Esophagus muscularis mucosa (tissue), 4 donors: ENCODE measurements at places on chromosomes 4 and X.

- DNase-seq: no peak
Measured at GRCh38 chr4:106503116-106504050, 134.8 kb upstream of the GIMD1 start.

GRCh38 chr4:144658015-144658567 is 12.1 kb downstream of the HHIP start:
- no peak for DNase-seq

DNA sequence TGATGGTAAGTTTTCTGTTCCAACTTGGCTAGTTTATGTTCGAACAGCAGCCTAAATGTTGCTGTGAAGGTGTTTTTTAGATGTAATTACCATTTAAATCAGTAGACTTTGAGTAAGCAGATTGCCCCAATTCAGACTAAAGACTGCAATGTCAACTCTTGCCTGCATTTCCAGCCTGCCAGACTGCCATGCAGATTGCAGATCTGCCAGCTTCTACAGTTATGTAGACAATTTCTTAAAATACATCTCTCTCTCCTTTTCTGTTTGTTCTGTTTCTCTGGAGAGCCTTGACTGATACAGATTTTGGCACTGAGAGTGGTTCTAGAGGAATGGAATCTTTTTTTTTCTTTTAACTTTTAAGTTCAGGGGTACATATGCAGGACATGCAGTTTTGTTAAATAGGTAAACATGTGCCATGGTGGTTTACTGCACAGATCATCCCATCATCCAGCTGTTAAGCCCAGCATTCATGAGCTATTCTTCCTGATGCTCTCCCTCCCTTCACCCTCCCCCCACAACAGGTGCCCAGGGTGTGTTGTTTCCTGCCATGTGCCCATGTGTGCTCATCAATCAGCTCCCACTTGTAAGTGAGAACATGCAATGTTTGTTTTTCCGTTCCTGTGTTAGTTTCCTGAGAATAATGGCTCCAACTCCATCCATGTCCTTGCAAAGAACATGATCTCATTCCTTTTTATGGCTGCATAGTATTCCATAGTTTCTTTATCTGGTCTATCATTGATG is 227.8 kb downstream of the CPE start:
- DNase-seq: no peak

GRCh38 chr4:113148925-113149324 is 99.5 kb downstream of the ANK2 start:
- no peak for DNase-seq

- DNase-seq: no peak
Measured at GRCh38 chrX:2432298-2432863, 68.4 kb downstream of the DHRSX start.

DNA sequence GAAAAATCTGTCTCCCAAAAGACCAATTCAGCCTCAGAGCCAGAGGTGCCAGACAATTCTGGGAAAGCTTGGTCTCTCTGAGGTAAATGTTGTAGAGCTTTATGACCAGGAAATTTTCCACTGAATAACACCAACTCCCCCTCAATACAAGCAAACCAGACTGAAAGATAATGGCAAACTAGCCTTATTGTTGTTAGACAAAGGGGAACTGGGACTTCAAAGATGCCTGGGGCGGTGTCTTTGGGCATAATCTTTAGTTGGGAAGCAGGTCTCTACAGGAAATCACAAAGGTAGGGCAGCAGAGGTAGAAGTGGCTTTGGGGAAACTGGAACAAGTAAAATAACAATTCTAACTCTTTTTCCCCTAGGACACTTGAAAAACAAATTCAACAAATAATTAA is 12.0 kb downstream of the COL4A6 start:
- DNase-seq: no peak

GRCh38 chr4:42711496-42711895 is 54.6 kb upstream of the ATP8A1 start:
- no peak for DNase-seq

- no peak for DNase-seq
Measured at GRCh38 chrX:154300816-154301215, 5.2 kb downstream of the TKTL1 start.

DNA sequence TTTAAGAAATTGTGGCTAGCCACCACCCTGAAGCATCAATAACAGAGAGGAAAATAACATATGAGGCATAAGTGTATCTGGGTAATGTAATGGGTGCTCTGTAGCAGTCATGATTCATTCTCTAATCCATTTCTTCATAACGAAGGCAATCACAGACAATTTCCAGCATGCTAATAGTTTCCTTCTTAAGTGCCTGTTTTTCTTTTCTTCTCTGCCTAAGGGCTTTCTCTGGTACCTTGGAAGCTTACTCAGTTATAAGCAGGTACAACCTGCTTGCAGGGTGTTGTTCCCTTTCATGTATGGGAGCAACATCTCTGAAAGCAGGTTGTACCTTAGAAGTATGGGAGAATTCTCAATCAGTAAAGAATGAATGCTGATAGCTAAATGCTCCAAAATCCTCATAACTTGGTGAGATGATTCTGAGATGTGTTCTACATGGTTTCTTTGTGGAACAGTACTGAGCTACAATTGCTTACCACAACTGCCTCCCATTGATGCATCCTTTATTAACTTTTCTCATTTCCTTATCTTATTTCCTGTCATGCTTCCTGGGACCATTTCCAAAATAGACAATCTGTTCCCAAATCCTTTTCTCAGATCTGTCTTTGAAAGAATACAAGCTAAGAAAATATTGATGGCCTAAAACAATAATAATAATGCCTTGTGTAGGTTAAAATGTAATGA is 247.6 kb downstream of the PAPSS1 start:
- no peak for DNase-seq

GRCh38 chr4:164876700-164877324 is at the start of gene APELA:
TSS of gene APELA (plus strand) at chr4:164877178. CDS start at chr4:164877332, 154 bp downstream.
- DNase-seq: no peak

GRCh38 chr4:139814323-139815015 is 148.8 kb downstream of the MGST2 start:
- no peak for DNase-seq

DNA sequence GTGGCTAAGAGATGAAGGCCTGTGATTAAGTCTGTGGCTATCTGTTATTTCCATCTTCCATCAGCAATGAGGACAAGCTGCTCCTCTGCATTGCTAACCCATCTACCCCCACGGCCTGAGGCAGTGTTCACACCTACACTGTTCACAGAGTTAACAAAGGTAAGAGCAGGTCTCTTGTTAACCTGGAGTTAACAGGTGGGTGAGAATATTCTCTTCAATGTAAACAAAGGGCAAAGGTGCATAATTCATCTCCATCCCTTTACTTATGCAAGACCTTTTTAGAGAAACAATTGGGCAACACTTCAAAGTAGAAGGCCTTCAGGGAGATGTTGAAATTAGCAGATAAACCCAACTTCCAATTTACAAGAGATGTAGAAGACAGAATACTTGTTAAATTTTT is 2.8 kb downstream of the SLC35A2 start:
- no peak for DNase-seq

DNA sequence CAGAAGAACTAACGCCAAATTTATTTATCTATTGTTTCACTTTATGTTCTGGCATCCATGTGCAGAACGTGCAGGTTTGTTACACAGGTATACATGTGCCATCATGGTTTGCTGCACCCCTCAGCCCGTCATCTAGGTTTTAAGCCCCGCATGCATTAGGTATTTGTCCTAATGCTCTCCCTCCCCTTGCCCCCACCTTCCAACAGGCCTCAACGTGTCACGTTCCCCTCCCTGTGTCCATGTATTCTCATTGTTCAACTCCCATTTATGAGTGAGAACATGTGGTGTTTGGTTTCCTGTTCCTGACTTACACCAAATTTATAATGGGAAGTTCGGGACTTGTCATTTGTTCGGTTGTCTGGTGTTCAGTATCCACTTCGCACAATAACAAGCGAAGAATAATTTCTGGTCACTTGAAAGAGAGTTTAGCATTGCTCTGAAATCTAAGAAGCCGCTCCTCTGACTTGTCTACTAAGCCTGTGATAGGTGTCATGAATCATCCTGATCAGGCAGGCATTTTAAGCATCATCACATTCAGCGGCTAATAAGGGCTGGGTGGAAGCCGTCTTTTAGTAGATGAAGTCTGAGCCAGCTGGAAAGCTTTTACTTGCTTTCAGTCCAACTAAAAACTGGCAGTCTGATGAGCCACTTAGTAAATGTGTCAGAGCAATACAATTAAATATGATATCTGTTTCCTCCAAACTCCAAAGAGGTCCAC is 1065.7 kb upstream of the PABPC4L start:
- DNase-seq: no peak

GRCh38 chr4:5965225-5965624 is 53.0 kb downstream of the C4orf50 start:
- no peak for DNase-seq

DNA sequence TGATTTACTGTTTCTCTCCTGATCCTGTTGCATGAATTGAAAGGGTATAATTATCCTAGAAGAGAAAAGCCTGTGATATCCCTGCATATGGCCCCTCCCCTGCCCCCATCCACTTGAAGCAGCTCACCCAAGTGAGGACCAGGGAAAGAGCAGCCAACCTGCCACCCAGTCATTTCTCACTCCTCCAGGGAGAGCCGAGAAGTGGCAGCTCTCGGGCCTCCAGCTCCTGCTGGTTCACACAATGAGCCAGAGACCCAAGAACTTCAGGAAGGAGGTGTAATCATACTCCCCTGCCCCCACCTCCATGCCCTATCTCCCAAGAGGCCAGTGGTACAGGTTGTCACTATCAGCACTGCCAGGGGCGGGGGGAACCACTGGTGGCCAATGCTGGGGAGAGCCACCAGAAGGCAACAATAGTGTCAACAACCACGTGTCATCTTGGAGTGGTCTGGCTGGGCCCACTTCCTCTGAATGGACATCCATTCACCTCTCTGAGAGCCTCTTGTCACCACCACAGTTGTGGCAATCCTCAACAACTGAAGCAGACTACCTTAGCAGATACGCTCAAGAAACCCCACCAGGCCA is 42.9 kb downstream of the APOO start:
- no peak for DNase-seq

- no peak for DNase-seq
Measured at GRCh38 chr4:101871962-101872676, 81.6 kb downstream of the BANK1 start.

DNA sequence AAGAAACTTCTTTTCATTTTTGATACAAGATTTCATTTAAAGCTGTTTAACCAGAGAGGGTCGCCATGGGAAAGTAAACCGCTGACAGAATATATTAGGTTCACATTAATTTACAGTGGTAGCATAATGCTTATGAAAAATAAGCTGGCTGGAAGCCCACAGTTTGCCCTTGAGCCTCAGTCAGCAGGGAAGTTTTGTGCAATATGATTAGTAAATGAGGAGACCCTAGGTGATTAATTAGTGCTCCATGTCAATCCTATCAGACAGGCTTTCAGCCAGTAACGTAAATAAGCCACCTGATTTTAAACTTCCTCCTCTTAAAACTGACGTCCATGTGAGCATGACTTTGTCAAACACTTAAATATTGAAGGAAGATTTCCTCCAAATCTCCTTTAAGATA is 134.2 kb downstream of the TSPAN5 start:
- DNase-seq: no peak

DNA sequence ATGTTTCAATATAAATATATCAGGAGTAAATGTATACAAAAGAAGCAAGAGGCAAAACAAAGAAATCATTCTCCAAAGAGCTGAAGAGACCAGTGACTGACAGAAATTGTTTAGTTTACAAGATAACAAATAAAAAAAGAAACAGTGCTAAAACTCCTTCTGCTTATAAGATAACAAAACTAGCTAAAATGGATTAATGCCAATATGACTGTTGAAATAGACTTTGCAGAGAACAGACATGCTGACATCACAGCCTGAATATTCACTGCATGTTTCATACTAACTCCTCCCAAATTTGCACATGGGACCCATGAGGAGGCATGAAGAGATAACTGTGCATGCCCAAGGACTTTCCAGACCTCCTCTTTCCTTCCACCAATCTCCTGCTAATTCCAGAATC is 6.2 kb upstream of the GABRA4 start:
- DNase-seq: no peak

DNA sequence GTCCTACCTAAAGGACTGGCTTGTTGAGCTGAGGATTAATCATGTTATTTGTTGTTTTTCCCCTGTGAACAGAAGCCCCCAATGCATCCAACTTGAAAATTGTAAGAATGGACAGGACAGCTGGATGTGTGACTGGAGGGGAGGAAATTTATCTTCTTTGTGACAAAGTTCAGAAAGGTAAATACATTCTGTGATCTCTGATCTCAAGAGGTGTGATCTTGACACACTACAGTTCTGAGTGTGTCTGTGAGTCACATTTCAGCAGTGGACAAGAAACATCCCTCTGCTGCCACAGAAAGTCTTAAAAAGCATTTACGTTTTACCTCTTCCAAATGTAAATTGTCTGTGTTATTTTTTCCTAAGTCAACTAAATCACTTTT is 79.3 kb downstream of the NFKB1 start:
- no peak for DNase-seq

GRCh38 chrX:57977992-57978391 is 67.7 kb upstream of the ZXDA start:
- no peak for DNase-seq

GRCh38 chr4:31234494-31234893 is 514.3 kb downstream of the PCDH7 start:
- DNase-seq: no peak

DNA sequence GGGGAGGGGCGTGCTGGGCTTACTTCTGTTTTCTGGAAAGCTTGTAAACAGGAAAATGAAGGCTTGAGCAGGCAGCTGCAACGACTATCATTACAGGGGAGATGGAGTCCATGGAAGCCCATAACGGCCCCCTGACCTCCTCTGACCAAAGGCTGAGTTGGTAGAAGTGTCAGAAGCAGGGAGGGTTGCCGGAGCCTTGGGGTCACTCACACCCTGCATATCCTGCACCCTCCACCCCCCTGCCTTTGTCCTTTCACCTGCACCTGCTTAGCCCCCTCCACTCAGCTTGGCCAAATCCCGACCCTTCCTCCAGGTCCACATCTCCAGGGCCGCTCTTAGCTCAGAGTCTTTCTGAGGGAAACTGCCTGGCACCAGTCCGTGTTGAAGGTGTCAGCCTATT is 12.5 kb upstream of the MSX1 start:
- no peak for DNase-seq

- no peak for DNase-seq
Measured at GRCh38 chr4:183355405-183355804, 33.2 kb upstream of the CLDN24 start.

GRCh38 chrX:17632942-17633341 is 104.4 kb upstream of the SCML1 start:
- no peak for DNase-seq

- DNase-seq: no peak
Measured at GRCh38 chr4:89992744-89993143, 98.1 kb downstream of the MMRN1 start.

- DNase-seq: no peak
Measured at GRCh38 chrX:6019076-6019475, 209.6 kb downstream of the NLGN4X start.

DNA sequence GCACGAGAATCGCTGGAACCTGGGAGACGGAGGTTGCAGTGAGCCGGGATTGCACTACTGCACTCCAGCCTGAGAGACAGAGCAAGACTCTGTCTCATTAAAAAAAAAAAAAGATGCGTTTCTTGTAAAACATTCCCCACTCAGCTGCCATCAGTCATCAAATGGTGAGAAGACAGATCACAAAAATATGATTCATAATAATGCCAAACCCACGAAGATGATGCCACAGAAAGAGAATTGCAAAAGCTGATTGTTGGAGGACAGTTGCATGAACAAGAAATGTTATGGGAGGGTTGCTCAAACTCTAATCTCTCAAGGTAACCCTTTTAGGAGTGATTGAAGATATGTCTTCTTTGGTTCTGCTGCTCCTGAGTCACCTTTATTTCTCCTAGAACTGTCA is 21.4 kb upstream of the SMIM14 start:
- DNase-seq: no peak

GRCh38 chr4:187124331-187124730 is 400.7 kb upstream of the FAT1 start:
- no peak for DNase-seq
